ENCODE measurements at places on chromosomes 11 and 22. TPM values are rescaled to one million over a fixed set of nuclear protein-coding genes. Genes with fewer than 3 reads are reported as not detected.

The AQP11 gene
- 3.0 TPM for total RNA-seq

The KCNK4 gene
- total RNA-seq, result 0.20 TPM

The PPP1CA gene
- total RNA-seq, result 108 TPM

The DDIAS gene
- total RNA-seq, result 2.2 TPM

The KBTBD3 gene
- 6.9 TPM for total RNA-seq

The NEFH gene
- total RNA-seq, result 0.53 TPM

The PHF21B gene
- under 0.01 TPM for total RNA-seq

The MFRP gene
- not detected for total RNA-seq

The OTOG gene
- not detected for total RNA-seq

The GRAMD4 gene
- total RNA-seq, result 70.6 TPM

The OR9G4 gene
- total RNA-seq, result not detected

The B4GALNT4 gene
- 2.2 TPM for total RNA-seq

The ENTHD1 gene
- not detected for total RNA-seq

The SLC22A9 gene
- total RNA-seq, result not detected

The C22orf31 gene
- total RNA-seq, result not detected

The MB gene
- total RNA-seq, result not detected

The ZNF70 gene
- total RNA-seq, result 7.8 TPM

The DRICH1 gene
- total RNA-seq, result 0.26 TPM

The APOBEC3G gene
- total RNA-seq, result 3.8 TPM

The SERHL2 gene
- total RNA-seq, result 2.5 TPM

The OR6T1 gene
- not detected for total RNA-seq

The NRIP3 gene
- total RNA-seq, result 6.8 TPM

The CDCA5 gene
- total RNA-seq, result 1.6 TPM

The TEX54 gene
- total RNA-seq, result not detected

The GGTLC2 gene
- not detected for total RNA-seq

The TRIM66 gene
- total RNA-seq, result 13.2 TPM

The CCT8L2 gene
- not detected for total RNA-seq

The DEPDC7 gene
- total RNA-seq, result 4.6 TPM

The MS4A6E gene
- not detected for total RNA-seq

The KREMEN1 gene
- total RNA-seq, result 6.5 TPM

The TBRG1 gene
- 34.8 TPM for total RNA-seq

The ANO9 gene
- not detected for total RNA-seq

The C11orf42 gene
- not detected for total RNA-seq

The OR51G2 gene
- total RNA-seq, result not detected

The UBQLNL gene
- 0.23 TPM for total RNA-seq
